ENCODE measurements at places on chromosomes 3 and 15.

- peak; percentile 54 for DNase-seq
Measured at GRCh38 chr3:111851511-111851954, 7.5 kb upstream of the PHLDB2 start.

GRCh38 chr15:26901041-26901440 is 34.2 kb downstream of the GABRA5 start:
- DNase-seq: peak; percentile 69

DNA sequence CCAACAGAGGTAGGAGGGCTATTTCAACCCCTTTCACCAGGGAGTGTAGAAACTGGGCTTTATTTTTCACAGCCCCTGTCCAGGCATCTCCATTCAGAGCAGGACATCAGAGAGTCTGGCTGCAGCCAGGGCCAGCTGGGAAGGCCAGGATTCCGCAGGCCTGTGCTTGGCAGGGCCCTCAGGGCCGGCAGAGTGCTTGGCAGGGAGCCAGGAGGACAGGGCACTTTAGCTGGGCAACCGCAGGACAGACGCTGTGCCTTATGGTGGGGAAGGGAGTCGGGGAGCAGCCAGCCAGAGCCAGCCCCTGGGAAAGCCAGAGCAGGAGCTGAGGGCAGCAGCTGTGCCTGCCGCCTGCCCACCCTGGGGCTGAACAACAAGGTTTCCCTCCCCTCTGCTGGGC is 34.5 kb upstream of the IQCF6 start:
- no peak for DNase-seq

GRCh38 chr3:9622438-9622837 is 26.9 kb upstream of the MTMR14 start:
- no peak for DNase-seq

- DNase-seq: no peak
Measured at GRCh38 chr15:52097180-52097579, 15.4 kb downstream of the BCL2L10 start.

- peak; percentile 42 for DNase-seq
Measured at GRCh38 chr3:128619146-128619890, 31.3 kb downstream of the RPN1 start.

DNA sequence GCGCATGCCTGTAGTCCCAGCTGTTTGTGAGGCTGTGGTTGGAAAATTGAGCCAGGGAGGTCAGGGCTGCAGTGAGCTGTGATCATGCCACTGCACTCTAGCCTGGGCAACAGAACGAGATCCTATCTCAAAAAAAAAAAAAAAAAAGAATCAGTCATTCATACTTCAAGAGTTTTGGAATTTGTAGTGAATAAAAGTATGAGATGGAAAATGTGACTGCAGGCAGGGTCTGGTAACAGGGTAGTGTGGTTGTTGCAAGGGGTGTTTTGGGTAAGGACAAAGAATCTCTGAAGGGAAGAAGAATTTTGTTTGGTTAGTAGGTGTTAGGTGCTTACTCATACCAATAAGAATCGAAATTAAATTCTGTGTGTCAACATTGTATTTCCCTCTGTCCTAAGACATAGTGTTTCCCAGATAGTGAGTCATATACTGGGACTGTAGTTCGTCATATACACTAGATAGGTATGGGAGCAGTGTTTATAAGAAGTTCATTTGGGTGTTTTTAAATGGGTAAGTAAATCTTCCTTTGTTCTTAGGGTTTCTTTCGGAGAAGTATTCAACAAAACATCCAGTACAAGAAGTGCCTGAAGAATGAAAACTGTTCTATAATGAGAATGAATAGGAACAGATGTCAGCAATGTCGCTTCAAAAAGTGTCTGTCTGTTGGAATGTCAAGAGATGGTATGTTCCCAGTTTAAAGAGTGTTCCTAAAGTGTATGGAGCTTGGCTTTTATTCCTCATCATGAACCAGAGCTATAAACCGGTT is 14.2 kb downstream of the NR1D2 start:
- no peak for DNase-seq

GRCh38 chr3:68699541-68699940 is 232.8 kb downstream of the TAFA4 start:
- DNase-seq: no peak

DNA sequence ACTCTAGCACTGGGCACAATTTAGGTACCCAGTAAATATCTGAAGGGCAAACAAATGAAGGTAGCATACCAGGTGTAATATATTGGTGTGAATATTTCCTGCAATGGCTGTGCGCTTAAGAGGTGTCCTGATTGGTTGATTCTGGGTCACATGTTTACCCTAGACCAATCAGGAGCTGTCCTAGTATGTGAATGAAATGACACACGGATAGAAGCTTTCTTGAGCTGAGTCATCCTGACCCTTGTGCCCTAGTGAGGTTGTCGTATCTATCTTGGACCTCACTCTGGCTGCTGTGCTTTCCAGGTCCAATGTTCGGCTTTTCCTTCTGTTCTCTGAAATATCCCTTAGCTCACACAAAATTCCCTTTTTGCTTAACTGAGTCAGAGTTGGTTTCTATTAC is 58.1 kb upstream of the FOXP1 start:
- no peak for DNase-seq

DNA sequence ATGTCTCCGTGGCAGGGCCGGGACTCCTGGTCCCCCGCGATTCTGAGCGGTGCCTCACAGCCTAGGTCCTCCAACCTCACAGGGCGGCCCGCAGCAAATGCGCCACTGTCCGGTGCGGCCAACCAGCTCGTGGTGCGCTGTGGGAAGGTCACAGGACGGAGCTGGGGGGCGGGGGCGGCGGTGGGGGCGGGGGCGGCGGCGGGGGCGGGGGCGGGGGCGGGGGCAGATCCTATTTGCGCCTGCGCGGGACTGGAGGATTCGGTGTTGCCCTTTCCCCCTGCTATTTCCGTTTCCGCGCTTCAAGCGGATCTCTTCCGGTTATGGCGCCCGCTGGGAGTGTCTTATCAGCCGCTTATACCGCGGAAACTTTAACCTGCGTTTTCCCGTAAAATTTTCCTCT is 106.7 kb upstream of the SNRPN start:
- peak; percentile 0 for DNase-seq

GRCh38 chr3:146550743-146551510 is 6.5 kb upstream of the PLSCR1 start:
- DNase-seq: peak; percentile 95

DNA sequence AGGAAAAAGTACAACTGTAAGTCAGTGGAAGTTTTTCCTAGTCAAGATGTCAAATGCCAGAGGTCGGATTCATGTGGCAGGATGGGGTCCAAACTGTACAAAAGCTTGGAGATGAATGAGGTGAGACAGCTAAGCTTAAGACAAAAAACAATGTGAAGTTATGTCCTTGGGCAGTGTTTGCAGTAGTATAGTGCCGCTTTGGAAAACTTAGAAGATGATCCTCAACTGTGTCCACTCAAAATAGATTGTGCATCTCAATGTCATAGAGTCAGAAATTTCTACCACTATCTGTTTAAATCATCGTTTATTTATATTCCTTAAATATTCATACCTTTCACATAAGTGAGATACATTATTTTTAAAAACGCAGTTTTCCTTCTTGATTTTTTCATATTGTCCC is 77.3 kb downstream of the MBNL1 start:
- DNase-seq: no peak

DNA sequence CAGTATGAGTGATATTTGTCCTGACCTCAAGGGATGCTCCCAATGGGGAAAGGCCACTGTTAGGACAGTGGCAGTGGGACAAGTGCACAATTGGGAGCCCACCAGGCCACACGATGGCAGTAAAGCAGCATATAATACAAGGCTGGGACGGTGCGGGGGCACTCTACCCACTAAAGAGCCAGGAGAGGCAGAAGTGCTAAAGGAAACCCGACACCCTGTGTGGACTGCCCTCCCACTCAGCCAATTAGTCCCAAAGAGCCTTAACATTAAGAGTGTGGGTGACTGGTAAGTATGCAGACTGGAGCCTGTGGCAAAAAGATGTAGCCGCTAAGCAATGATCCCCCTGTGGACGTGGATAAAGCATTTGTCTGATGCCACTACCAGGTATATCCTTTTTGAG is 8.2 kb upstream of the ZNF589 start:
- DNase-seq: peak; percentile 48

DNA sequence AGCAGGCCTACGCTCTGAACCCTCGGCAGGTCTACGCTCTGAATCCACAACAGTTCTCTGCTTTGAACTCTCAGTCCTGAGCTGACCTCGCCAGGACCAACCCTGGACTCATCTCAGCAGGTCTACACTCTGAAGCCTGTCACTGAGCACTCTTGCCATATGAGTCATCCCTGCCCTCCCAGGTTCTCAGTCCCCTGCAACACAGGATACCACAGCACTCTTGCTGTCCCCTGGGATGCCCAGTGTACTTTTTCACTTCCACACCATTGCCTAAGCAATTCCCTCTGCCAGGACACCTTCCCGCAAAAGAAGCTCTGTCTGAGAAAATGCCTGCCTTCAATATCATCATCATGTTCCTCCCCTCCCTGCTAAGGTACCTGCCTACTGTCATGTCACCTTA is 42.0 kb downstream of the NUP210 start:
- no peak for DNase-seq

GRCh38 chr15:96606617-96607016 is 276.1 kb downstream of the NR2F2 start:
- no peak for DNase-seq

GRCh38 chr3:134081211-134081610 is 51.5 kb upstream of the SLCO2A1 start:
- DNase-seq: no peak

- DNase-seq: no peak
Measured at GRCh38 chr15:70039917-70040316, 57.8 kb downstream of the TLE3 start.

DNA sequence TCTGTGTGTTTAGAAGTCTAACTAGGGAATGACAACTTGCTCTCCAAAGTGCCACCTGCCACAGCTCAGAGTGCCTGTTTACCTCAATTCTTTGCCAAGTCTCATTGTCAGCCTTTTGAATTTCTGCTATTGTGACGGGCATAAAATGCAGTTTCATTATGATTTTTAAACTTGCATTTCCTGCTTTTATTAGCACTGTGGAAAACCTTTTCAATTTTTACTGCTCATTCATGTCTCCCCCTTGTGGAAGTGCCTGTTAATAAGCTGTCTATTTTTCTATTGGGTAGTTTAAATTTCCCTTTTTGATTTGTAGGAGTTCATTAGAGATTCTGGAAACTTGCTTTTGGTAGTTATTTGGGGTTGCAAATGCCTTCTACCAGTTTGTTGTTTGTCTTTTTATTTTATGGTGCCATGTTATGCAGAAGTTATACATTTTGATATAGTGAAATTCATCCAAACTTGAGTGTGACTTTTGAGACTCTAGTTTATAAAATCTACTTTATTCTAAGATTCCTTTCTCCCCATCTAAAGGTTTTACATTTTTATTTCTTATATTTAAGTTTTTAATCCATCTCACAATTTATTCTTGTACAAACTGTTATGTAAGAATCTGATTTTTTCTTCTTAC is 53.9 kb upstream of the FRMD4B start:
- peak; percentile 29 for DNase-seq

DNA sequence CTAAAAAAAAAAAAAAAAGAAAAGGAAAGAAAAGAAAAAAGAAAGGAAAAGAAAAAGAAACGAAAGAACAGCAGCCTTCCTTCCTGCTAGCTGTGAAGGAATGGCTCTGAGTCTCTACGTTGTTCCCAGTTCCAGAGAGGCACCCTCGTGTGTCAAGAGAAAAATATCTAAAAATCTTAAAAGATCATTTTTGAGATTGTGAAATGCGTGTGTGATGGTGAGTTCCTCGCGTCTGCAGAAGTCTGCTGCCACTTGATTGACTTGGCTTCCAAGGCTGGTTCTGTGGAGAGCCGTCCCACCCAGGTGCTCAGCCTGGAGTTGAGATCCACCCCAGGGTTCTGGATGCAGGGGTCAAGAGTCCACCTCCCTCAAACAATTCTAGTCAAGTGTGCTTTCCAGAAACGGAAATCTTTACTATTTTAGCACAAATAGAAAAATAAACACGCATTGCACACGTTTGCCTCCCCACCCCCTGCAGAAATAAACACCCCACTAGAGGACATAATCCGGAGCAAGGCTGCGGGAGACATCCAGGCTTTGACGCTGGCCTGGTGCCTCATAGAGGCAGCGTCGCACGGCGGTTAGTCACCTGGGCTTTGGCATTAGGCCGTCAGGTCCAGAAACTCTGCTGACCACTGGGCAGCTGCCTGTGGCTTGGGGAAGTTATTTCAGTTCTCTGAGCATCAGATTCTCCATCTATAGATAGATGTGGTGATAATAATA is 265.4 kb downstream of the FAM43A start:
- no peak for DNase-seq

DNA sequence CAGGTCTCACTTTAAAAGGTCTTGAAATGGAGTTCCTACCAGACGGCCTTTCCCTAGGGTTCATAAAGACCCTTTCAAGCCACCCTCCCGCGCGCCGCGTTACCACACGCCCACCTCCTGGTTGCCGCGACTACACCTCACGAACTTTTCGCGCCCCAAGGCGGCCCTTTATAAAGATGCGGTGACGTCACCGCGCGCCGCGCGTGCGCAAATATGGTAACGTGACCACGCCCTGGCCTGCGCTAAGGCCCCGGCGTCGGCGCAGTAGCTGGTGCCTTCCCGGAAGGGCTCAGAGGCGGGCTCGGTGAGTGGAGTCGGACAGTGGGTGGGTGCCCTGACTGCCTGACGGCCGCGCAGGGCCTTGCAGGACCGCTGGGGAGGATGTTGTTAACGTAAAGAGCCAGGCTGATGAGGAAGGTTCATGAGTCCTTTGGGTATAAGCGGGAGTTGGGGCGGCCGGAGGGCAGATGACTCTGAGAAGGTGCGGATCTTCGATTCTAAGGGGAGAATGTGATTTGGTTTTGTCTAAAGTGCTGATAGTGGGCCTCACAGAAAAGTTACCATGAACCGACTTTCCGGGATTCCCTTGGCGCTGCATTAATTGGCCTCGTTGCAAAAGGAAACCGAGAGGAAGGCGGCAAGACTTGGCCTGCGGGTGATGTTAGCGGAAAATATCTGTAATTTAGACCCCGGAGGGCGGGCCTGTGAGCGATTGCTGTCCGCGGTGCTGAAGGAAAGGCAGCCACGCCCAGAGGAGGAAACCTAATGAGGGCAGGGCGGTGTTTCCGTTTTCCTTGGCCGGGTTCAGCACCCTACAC is 54.4 kb downstream of the FEZF2 start:
- peak; percentile 79 for DNase-seq

All from foreskin melanocyte (primary cell).